ENCODE measurements at places on chromosomes 6 and 20.

DNA sequence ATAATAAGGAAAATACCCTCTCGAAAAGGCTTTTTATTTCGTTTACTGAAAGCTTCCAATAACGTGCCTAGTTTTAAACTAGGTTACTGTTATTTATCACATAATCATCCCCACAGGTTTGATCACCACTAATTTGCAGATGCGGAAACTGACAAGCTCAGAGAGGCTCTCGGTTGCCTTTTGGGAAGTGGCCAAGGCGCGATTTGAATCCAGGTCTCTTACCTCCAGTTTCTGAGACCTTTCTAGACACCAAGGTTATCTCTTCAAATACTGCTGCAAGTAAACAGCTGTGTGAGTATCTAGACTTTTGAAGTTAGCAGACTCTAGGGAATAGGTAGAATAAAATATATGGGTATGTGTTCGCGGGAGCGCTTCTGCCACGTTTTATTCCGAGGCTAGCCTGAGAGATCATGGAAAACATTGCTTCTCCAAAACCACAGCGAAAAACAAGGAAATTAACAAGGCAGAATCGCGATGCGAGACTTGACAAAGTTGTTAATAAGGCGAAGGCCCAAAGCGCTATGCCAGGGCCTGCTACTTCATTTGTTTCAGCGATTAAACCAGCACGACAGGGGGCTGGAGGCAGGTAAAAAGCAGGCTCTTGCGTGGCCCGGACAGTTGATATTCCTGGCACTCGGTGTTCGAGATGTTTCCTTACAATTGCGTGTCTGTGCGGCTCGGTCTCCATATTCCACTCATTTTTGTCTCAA is 1.8 kb upstream of the JARID2 start:
- no peak for DNase-seq

GRCh38 chr6:45132658-45133294 is 195.4 kb upstream of the RUNX2 start:
- no peak for DNase-seq

DNA sequence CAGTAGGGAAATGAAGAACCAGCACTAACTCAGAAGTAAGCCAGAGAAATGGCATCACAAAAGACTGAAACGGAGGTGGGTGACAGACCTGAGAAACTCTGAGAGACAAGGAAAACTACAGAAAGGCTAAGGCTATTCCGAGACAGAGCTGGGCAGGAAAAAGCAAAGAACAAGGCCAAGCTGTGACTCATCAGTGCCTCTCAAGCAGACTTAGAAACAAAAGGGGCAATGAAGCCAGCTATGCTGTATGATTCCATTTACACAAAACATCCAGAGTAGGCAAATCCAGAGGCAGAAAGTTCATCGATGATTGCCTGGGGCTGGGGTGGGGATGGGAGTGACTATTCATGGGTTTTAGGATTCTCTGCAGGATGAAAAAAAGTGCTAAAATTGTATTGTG is 50.0 kb downstream of the SLC23A2 start:
- DNase-seq, result peak; percentile 89

- DNase-seq, result peak; percentile 29
These were observed 170.6 kb downstream of the LY86 start for GRCh38 chr6:6758915-6759654.

GRCh38 chr6:12403947-12404647 is 113.9 kb downstream of the EDN1 start:
- DNase-seq, result no peak

DNA sequence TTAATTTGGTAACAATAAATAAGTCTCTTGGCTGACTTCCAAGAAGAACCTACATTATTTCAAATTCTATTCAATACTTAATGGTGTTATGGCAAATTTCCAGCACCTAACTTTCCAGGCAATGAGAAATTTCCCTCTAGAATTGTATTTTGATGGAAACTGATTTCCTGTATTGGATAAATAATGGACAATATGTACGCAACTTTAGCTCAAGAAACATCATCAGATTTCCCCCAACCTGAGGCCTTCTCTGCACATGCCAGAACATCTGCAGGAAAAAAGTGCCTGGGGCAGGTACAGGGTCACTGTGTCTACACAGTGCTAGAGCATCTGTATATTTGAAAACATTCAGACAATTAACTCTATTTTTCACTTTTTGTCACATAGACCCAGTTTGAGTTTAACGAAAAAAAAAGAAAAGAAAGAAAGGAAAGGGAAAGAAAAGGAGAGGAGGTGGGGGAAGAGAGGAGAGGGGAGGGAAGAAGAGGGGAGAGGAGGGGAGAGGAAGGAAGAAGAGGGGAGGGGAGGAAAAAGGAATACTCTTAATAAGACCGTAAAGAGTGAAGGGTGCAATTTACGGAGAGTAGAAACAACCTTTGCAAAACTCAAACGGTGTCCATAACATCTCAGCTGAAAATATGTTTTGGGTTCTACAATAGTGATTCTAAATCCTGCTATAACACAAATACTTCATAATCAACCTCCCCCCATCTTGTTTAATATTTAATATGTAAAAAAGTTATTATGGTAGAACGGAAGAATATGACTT is 130.0 kb downstream of the TSHZ2 start:
- DNase-seq, result no peak

DNA sequence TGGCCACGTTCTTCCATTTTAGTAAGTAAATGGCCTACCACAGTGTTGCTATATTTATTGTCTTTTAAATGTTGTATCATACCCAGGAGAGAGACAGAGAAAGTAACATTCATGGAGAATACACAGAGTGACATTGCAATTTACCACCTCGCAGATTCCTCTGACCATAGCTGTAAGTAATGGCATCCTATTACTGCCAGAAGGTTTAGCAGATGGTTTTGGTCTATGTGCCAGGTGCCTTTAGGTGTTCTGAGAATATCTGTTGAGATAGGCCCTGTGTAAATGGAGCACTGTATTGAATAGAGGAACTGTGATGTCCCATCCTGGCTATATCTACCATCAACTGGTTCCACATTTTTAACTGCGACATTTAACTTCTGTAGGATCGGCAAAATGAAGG is 559.6 kb downstream of the KIF16B start:
- DNase-seq, result no peak

DNA sequence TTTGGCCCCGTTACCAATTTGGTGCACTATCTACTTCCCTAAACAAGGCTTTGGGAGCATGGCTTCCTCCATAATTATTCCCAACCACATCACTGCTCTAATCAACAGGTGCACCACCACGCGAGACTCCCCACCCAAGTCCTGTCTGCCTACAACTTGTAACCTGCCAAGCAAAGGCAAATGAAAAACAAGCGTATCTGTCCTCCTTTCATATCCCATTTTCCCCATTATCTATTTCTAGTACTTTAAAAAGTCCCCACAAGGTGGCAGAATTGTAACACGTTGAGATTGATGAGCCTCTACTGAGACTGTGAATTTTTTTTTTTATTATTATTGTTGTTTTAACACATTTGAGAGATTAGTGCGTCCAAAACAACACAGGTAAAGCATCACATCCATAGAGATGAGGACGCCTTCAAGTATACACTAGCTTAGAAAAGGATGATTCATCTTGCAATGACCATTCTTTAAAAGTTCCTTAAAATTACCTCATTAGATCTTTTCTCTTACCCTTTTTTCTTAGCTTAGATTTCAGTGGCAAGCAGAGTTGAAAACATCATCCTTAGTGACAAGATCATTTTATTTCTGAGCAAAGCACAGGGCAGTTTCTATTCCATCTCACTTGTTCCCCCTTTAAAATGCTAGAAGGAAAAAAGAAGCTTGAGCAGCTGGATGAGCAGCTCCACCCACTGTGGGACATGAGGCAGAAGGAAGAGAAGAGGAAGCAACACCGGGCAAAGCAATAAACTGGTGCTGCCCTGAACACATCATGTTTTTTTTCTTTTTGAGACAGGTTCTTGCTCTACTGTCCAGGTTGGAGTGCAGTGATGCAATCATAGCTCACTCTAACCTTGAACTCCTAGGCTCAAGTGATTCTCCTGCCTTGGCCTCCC is 210.8 kb downstream of the ARHGAP18 start:
- peak; percentile 65 for DNase-seq

DNA sequence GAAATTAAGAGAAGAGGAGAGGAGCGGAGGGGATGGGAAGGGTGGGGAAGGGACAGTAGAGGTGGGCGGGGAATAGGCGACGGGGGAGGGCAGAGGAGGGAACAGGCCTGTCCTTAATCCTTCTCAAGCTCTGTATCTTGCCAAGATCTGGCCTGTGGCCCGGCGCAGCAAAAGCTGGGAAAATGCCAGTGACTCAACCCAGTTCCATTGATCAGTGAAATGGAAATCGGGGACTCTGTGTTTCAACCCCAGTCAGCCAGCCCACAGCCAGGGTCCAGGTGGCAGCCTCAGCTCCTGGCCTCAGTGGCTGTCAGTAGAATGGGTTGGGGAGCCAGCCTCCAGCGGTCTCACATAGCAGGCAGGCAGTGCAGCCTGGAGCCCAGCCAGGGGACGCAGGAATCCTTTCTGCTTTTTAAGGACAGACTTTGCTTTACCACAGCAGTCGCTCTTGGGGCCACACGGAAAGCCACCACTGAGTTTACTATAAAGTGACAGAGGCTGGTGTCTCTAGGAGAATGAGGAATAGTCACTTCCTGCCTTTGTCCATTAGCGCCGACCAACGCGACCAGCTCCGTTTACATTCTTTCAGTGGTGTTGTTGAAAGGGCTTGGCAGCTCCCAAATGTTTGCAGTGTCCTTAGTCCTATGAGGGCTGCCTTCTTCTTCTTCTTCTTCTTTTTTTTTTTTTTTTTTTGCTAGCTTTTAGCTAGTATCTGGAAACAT is 128.0 kb downstream of the RIN2 start:
- peak; percentile 49 for DNase-seq

DNA sequence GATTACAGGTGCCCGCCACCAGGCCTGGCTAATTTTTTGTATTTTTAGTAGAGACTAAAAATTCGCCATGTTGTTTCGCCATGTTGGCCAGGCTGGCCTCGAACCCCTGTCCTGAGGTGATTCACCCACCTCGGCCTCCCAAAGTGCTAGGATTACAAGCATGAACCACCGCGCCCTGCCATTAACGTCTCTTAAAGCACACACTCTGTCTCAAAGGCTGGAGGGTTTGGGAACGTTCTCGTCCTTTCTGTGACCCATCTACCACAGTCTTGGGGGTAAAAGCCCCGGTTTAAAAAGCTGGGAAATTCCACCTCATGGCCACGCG is 57.8 kb upstream of the ARID1B start:
- no peak for DNase-seq

- DNase-seq, result peak; percentile 41
These were observed 1.3 kb downstream of the HIVEP2 start for GRCh38 chr6:142943711-142944123.

DNA sequence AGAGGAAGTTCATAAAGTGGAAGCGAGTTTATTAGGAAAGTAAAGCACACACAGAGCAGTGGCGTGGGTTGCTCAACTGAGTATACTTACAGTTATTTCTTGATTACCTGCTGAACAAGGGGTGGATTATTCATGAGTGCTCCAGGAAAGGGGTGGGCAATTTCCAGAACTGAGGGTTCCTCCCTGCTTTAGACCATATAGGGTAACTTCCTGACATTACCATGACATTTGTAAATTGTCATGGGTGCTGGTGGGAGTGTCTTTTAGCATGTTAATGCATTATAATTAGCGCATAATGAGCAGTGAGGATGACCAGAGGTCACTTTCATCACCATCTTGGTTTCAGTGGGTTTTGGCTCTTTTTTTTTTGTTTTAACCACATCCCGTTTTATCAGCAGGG is 29.8 kb downstream of the PDYN start:
- DNase-seq, result no peak

- no peak for DNase-seq
These were observed 3.1 kb downstream of the STK38 start for GRCh38 chr6:36544228-36544627.

GRCh38 chr6:53647462-53648094 is 18.0 kb downstream of the KLHL31 start:
- peak; percentile 37 for DNase-seq

- DNase-seq, result no peak
These were observed 9.6 kb upstream of the BEND3 start for GRCh38 chr6:107124934-107125348.

- DNase-seq, result no peak
These were observed 260.1 kb upstream of the SGK1 start for GRCh38 chr6:134577998-134578397.

DNA sequence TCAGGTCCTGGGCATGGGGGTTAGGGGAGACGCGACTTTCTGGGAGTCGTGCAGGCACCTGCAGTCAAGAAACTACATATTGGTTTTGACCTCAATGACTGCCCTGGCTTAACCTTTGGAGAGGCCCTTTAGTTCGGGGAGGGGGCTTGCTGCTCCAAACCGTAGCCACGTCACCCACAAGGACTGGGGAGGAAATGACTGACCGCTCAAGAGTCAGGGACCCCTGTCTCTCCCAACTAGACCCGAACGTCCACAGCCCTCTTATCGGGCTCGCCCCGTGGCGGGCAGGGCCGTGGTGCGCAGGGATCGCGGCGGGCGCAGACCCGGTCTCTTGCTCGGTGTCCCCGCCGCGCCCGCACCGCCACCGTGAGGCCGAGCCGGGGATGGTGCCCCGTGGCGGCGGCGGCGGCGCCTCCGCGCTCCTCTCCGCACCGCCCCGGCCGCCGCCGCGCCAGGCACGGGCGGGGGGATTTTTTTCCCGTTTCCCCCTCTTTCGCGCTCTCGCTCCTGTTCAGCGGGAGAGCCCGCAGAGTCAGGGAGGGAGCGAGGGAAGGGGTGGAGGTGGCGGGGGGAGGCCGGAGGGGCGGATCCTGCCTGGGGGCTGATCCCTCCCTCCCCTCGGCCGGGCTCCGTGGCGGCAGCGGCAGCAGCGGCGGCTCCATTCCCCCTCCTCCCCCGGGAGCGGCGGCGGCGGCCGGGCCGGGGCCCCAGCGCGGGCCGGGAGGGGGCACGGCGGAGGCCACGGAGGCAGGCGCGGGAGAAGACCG is at the start of gene BRPF3:
BRPF3 (plus strand) TSS at position 632 of the 767 bp plus-strand sequence. CDS start 3,579 bp downstream, outside the sequence.
- peak; percentile 37 for DNase-seq

DNA sequence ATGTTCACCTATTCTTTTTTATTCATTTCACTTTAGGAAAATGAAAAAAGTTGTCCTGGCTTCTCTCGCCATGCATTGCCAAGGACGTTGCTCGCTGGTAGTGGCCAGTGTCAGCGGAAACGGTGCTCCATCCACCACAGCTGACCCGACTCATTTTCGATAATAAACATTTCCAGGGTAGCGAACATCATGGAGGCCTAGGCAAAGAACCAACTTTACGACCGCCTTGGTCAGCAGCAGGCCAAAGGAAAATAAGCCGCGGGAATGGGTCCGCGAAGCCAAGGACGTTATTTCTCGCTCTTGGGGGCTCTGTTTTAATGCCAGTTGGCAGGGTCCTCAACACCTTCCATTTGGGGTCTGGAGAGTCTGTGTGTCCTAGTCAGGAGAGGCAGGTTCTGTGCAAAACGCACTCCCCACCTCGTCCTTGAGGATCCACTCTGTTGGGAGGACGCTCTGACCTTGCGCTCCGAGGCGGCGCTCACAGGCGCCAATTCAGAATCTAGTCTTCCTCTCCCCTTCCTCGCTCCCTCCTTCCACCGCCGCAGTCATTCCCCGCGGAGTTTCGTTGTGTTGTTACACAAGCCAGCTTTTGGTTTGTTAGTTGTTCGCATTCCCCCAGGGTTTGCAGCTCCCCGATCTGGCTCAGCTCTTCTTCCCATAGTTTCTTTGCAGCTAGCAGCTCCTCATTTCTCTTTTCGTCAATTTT is 4.1 kb upstream of the PAX1 start:
- no peak for DNase-seq

- DNase-seq, result peak; percentile 10
These were observed 176.4 kb downstream of the ADGB start for GRCh38 chr6:146775220-146775619.

All from HT1080 (cell line).